ENCODE measurements at places on chromosomes 11 and 22.

- no peak for DNase-seq
Observed at GRCh38 chr22:33112580-33112979, 54.4 kb upstream of the SYN3 start.

GRCh38 chr11:102669664-102670063 is 35.9 kb downstream of the MMP27 start:
- DNase-seq = no peak

DNA sequence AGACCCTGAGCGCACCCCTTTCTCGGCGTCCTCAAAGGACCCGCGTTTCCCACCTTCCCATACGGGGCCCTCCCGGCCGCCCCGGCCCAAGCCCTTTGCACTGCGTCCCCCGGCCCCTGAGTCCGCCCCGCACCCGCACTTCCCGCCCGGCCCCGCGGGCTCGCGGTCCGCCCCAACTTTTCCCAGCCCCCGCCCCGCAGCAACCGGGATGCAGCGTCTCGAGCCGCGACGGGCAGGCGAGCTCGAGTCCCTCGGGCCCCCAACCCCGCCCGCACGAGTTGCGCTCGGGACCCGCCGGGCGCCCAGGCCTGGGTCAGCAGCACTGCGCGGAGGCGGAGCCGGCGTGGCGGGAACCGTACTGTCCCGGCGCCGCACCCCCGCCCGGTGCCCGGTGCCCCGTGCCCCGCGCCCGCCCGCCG is 371 bp downstream of the SMCO4 start:
- no peak for DNase-seq

- no peak for DNase-seq
Observed at GRCh38 chr11:109076870-109077269, 345.1 kb upstream of the C11orf87 start.

- DNase-seq = no peak
Observed at GRCh38 chr22:39309881-39310714, 9.3 kb downstream of the RPL3 start.

DNA sequence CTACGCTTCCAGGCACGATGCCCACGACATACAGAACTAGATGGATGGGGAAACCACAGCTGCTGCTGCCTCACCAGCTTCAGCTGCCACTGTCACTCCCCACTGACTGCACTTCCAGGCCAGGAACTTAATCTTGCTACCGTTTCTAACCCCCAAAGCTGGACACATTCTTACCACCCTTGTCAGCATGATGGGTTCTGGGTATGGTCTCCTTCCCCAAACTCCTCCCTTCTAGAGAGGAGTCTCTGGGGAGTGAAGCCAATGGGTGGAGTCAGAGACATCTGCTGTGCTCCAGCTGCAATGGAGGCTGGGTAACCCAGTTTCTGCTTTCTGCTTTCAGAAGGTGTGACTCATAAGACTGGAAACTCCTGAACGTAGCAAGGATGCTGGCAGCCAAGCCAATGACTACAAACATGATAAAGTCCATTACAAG is 87.0 kb upstream of the THY1 start:
- DNase-seq = peak; percentile 7

- no peak for DNase-seq
Observed at GRCh38 chr11:86220653-86221052, 23.9 kb upstream of the EED start.

DNA sequence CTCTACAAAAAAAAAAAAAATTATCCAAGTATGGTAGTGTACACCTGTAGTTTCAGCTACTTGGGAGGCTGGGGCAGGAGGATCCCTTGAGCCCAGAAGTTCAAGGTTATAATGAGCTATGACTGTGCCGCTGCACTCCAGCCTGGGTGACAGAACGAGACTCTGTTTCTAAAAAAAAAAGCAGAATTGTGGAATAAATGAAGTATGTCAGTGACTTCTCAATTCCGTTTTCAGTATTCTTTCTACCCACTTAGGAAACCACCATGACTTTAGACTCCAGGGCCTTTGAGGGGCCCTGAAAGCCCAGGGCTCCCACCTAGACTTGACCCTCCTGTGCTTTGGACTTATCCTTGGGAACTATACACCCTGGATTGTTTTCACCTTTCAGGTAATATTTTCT is 6.5 kb upstream of the NUP160 start:
- DNase-seq = no peak

- DNase-seq = no peak
Observed at GRCh38 chr11:71476926-71477640, 24.1 kb downstream of the NADSYN1 start.

- DNase-seq = no peak
Observed at GRCh38 chr11:25625094-25625493, 706.8 kb upstream of the ANO3 start.

- DNase-seq = no peak
Observed at GRCh38 chr22:29393019-29393608, 4.7 kb upstream of the AP1B1 start.

DNA sequence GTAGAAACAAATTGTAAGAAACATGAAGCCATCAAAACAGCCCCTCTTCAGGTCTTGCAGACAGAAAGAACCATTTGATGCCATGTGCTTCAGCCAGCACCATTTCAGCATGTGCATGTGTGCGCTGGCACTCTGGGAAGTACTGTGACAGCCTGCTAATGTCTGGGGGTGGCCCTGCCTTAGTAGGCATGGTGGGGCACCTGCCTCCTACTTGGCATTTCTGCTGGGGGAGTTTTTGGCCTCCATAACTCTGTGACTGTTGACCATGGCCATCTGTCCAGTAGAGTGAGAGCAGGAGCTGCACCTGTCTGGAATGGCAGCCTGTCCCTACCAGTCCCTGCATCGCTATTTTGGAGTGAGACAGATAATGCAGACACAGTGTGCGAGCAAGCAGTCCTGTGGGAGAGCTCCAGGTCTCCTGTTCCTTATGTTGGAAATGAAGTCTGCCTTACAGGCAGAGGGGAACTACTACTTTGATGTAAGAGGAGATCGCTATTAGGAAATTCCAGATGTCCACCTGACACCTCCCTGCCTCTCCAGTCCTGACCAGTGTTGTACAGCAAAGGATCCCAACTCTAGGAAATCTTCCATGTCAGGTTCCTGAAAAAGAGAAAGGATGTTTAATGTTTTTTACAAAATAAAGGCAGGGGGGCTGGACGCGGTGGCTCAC is 102.5 kb downstream of the ATXN10 start:
- DNase-seq = no peak

- no peak for DNase-seq
Observed at GRCh38 chr22:43183496-43184277, 3.2 kb downstream of the TTLL12 start.

DNA sequence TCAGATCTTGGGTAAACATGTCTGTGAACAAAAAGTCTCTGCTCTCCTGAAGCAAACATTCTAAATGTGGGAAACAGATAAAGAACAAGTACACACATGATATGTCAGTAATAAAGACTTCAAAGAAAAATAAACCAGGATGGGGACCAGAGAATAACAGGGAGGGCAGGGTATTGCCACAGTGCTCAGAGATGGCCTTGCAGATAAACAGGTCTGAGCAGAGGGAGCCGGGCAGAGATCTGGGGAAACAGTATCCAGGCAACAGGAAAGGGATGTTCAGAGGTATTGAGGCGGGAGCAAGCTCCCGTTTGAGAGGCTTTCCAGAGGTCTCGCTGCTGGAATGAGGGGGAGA is 2.9 kb downstream of the CCDC86 start:
- DNase-seq = no peak

- DNase-seq = no peak
Observed at GRCh38 chr11:128133501-128133900, 453.9 kb downstream of the ETS1 start.

- DNase-seq = no peak
Observed at GRCh38 chr22:50505276-50505775, 2.2 kb downstream of the LMF2 start.

DNA sequence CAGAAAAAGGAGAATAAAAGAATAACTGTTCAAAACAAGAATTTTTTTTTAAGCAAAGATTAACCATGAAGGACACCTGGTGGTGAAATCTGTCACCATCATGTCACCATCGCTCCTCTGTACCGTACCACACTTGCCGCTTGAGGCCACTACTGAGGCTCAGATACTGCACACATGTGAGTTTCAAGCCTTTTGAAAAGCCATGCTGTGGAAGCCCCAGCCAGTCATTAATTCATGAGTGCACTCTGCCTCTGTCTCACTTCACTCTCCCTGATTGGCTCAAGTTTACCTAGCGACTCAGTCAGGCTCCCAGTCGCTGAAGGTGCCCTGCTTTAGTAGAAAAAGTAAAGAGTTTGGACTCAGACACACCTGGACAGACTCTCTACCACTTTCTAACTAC is 6.6 kb upstream of the MS4A12 start:
- no peak for DNase-seq

DNA sequence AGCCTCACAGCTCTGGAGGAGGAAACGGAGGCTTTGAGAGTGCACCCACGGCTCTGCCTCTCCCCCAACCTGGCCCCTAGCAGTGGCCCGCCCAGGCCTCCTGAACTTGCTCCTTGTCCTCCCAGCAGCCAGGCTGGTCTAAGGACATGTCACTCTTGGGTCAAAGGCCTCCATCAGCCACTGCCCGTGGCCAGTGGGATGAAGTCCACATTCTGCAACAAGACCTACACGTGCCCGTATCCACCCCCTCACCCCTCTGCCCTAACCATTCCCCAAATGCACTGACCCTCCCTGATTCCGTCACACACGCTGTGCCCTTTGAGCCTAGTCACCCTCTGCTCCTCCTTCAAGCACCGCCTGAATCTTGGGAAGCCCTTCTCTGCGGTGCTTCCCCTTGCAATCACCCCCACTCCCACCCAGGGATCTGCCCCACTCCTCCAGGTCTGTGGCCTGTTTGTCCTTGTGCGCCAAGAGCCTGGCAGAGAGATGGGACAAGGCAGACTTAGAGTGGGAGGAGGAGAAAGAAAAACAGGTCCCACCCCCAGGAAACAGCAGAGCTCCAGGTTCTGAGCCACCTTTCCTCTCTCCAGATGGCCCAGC is 37.5 kb upstream of the TEF start:
- DNase-seq = no peak

- no peak for DNase-seq
Observed at GRCh38 chr11:9562716-9563115, 10.8 kb upstream of the WEE1 start.

GRCh38 chr11:78607696-78608095 is 33.0 kb upstream of the NARS2 start:
- no peak for DNase-seq

- DNase-seq = peak; percentile 43
Observed at GRCh38 chr11:66593303-66593635, 284 bp downstream of the CCS start.

- DNase-seq = no peak
Observed at GRCh38 chr11:73259406-73260126, 12.6 kb upstream of the P2RY6 start.

DNA sequence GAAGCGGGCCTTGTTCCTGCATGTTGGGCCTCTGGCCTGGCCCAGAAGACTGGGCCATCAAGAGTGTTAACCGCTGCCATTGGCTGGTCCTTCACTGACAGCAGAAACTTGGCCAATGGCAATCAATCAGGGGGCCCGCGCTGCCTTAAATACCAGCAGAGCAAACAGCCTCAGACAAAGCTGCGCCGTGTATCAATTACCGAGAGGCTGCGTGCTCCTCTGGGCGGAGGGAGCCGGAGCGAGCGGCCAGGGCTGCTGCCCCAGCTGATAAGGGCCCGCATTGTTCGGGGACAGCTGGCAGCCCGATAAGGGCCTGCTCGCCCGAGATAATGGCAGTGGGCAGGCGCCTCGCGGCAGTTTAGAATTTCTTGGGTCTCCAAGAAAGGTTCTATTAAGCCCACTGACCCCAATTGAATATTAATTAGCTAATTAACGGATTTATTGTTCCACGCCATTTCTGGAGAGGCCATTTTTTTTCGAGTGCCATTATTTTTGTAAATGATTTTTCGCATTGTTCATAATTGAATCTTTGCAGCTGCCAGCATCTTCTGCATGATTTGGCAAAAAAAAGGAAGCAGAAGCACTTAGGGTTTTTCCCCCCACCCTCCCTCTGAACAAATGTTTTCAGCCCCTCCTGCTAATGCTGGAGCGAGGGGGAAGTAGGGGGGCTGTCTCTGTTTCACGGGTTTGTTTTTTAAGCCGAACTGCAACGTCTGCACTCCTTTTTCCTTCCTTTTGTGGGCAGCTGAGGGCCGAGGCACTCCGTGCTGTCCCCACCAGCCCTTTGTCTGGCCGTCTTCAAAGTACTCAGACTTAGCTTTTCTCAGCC is 37.6 kb upstream of the RIC3 start:
- DNase-seq = no peak

- no peak for DNase-seq
Observed at GRCh38 chr11:85718126-85718943, 32.3 kb upstream of the CCDC89 start.

DNA sequence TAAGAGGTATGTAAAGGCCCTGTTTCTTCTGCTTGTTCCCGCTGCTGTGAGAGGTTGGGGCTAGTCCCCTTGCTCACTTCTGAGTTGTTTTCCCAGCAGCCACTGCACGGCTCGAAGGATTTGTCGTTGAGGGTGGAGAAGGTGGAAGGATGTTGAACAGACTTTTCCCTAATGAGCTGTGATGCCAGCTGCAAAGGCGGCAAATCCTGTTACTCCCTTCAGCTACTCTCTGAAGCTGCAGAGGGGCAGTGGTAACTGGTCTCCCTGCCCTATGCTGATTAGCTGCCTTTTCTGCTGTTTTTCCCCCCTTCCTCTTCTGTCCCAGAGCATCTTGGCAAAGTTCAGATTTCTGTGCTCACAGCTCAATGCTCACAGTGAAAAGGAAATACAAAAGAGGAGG is 90.4 kb upstream of the SLC25A18 start:
- DNase-seq = no peak

DNA sequence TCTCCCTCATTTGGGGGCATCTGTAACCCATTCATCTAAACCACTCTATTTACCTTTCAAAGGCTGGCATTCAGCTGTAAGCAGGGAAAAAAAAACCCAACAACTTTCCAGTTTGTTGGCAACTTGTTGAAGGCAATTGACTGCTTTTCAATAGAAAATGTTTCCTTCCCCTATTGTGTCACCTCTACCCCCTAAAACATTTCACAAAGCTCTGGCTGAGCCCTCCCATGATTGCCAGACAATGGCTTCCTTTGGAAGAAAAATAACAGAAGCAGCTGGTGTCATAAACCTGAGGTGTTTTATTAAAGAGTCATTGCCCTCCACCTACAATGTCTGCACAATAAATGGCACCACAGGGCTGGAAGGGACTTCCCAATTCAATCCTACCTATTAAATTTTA is 22.1 kb upstream of the PSMA1 start:
- DNase-seq = no peak

Data from NK-92 treated with Interleukin-12 subunit alpha and Interleukin-12 subunit beta, amount 100 ng/mL, for 24 hours (cell line).